LHCN-M2 (cell line): ENCODE measurements at places on chromosomes 5 and 9.
A peak's percentile ranks its signal among the peaks of the same experiment; 100 is the strongest.

DNA sequence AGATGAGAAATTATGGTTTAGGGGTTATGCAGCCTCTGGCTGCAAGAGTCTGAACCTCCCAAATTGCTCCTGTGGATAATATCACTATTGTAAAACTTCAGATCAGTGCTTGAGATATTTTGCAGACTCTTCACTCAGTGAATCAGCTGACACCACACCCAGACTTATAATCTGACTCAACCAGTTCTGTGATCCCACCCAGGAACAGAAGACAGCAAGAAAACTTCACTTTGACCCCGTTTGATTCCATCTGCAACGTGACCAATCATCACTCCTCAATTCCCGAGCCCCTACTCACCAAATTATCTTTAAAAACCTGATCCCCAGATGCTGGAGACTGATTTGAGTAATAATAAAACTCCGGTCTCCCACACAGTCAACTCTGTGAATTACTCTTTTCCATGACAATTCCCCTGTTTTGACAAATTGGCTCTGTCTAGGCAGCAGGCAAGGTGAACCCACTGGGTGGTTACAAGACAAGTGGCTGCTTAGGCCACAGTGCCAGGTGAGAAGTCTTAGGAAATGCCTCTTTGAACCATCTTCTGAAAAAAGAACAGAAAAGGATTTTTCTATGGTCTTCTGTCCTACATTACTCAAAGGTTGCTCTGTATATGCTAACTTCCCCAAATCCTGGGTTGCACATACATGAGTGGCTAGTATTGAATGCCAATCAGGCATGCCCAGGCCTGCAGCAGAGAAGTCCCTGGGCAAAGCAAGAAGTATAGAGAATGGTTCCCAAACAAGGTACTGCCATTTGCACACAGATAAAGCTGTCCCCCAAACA lies 588.0 kb downstream of the PRELID2 start:
- peak; percentile 33 for DNase-seq

DNA sequence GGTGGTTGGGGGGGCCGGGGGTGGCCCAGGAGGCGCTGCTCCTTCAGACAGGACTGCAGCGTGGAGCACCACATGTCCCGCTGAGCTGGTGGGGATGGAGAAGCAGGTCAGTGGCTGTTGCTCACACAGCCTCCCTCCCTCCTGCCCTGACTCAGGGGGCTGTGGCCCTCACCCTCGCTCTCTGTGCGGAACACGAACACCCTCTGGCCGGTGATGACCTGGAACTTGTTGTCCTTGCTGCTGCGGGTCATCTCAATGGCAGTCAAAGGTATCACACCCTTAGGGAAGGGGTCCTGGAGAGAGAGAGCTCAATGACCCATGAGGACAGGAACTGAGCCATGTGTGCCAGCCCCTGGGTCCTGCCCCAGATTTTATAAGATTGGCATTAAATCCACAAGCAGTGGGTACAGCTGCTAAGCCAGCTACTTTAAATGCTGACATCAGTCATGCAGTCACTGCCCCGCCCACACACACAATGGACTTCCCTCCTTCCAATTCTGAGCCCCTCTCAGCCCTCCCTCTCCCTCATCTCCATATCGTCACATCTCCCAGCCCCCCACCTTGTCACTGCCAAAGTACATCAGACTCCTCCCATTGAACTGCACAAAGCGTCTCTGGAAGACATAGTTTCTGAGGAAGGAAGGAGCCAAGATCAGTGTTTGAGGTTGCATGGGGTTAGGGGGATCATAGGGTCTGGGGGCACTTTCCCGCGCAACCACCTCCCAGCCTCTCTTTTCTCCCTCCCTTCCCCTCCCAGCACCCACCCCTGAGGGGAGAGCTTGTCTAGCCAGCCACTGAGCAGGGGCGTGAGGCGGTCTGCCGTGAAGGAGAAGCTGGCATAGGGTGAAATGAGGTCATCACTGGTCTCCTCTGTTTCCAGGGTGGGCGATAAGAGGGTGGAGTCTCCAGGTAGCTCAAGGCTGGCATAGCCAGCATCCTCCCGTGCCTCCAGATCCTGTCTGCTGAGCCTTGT lies 8.9 kb downstream of the ARAP3 start:
- no peak for DNase-seq

DNA sequence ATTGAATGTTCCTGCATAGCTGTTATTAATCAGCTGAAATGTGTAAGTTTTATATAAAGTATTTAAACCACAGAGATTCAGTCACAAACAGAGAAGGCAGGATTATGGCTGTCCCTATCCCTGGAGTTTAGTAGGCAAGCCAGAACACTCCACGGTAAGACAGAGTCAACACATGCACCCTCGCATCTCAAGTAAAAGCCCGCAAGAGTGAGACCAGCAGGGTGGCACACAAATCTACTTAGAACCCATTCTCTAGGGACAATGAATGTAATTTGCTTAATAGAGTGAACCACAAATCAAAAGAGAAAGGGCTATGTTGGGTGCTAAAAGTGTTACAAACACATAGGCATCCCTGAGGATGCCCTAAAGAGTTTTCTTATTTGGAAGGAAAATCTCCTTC lies 35.1 kb downstream of the LPAR1 start:
- no peak for DNase-seq

GRCh38 chr9:77432053-77432452 lies 216.1 kb downstream of the GNA14 start:
- no peak for DNase-seq

DNA sequence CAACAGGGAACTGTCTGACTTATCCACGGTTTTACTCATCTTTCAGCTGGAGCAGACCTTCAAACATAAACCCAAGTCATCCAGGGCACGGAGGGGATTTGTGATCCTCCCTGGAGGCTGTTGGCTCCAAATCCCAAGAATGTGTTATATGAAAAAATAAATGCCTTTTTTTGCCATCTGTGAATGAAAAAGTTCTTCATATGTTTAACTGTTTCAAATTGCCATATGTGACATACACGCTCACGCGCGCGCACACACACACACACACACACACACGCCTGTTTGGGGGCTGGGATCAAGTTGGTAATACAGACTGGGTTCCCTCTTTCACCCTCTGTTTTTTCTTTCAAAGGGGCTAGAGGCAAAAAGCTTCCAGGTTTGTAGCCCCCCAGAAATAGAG lies 164.4 kb upstream of the EFNA5 start:
- DNase-seq: no peak

DNA sequence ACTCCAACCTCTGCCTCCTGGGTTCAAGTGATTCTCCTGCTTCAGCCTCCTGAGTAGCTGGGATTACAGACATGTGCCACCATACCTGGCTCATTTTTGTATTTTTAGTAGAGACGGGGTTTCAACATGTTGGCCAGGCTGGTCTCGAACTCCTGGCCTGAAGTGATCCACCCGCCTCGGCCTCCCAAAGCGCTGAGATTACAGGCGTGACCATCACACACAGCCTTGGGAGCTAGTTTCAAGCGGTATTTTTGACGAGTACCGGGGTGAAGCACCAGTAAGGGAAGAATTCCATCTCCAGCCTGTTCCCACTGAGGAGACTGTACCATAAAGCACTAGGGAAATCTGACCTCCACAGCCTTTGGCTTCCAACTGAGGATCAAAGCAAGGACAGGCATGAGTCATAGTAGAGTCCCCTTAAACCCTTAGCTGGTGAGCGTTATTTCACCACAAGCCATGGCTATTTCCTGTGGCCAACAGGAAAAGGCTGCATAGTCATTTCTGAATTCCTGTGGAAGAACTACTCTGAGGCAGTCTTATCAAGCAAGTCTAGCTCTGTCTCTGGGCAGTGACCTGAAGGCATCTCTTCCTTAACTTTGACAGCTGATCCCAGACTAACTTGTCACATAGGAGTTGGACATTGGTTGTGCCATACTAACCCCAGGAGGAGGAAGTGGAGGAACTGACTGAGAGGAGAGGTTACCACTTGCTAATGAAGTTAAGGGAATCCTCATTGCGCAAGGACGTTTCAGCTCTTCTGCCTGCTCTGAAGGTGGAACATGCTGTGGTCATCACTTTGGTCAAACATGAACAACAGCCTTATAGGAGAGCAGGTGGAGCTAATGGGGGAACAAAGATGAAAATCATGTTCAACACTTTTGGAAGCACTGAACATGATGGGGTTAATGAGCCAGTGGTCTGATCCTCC lies 85.8 kb upstream of the DMRT1 start:
- DNase-seq: peak; percentile 98

DNA sequence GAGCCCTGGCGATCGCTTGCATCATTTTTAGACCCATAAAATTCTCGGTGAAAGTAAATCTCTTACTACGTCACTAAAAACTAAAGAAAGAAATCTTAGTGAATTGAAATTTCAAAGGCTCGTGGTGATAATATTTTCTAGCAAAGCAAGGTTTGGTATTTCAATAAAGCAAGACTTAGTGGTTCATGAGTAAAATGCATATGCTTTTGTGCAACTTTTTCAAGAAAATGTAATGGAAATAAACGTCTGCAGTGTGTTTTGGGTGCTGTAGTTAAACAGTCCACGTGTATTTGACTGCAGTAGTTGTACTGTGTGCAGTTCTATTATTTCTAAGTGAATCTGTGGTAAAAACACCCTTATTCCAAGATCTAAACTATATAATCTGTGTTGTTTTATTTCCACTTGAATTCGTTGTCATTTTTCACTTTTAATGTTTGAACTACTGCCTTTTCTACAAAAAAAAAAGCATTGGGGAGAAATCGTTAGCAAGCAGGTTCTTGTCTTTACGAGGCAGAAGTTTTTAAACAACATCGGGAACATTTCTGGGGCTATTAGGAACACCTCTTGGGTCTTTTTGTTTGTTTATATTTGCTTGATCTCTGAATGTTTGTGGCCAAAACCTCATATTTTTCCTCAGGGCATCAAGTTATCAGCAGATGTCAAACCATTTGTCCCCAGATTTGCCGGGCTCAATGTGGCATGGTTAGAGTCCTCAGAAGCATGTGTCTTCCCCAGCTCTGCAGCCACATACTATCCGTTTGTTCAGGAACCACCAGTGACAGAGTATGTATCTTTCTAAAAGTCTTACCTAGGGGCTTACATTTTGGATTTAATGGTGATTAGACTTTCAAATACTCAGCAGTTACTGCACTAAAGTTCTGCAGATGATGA lies 960 bp downstream of the SECISBP2 start:
- DNase-seq: no peak

DNA sequence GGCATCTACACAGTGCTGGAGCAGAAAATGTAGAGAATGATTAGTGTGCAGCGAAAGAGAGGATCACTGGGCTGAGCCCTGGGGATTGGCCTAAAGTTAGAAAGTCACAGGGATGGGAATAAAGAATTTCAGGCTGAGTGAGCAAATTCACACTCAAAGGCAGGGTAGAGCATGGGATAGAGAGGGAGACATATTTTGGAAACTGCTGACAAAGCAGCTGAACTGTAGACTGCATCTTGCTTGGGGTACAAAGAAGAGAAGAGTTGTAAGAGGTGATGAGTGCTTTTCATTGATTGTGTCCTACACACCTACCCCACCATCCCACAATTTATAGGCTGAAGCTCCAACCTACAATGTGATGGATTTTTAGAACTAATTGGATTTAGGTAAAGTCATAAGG lies 677.8 kb downstream of the TAF11L14 start:
- no peak for DNase-seq

DNA sequence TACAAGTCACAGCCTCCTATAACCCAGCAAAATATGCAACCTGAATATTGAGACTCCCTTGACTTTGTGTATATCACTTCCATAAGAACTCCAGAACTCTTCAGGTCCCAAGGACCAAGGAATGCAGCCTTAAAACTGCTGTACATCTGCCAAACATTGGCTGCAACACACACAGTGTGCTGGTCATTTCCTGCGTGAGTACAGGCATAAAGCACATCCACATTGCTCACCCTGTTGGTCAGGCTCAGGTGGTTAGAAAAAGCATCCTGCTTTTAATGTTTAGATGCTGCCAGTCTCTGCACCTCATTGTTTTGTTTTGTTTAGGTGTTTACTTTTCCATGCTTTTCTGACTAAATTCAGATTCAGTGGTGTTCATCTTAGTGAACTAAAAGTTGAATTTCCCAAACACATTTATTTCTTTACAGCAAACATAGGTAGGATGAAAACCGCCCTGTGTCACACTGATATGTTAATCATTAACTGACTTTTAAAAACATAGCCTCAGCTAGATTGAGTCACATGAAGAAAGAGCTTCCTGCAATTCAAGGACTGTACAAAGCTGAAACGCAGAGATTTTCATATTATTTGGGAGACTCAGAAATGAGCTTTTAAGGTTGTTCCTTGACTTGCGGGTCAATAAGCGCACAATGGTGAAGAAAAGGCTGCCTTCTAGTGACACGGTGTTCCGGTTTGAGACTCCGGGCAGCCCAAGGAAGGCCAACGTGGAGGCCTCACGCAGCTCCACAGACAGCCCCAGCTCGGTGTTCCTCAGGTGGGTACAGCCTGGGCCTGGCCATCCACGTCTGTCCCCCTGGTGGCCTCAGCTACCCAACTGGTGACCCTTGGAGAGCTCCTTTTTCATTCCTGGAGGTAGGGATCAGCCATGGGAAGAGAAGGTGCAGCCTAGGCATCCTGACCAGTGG lies 52.2 kb upstream of the GRAMD2B start:
- peak; percentile 46 for DNase-seq

- DNase-seq: peak; percentile 43
These were observed 13.2 kb downstream of the CMYA5 start for GRCh38 chr5:79702606-79703380.

GRCh38 chr5:91146230-91146629 lies 236.9 kb downstream of the ARRDC3 start:
- no peak for DNase-seq

DNA sequence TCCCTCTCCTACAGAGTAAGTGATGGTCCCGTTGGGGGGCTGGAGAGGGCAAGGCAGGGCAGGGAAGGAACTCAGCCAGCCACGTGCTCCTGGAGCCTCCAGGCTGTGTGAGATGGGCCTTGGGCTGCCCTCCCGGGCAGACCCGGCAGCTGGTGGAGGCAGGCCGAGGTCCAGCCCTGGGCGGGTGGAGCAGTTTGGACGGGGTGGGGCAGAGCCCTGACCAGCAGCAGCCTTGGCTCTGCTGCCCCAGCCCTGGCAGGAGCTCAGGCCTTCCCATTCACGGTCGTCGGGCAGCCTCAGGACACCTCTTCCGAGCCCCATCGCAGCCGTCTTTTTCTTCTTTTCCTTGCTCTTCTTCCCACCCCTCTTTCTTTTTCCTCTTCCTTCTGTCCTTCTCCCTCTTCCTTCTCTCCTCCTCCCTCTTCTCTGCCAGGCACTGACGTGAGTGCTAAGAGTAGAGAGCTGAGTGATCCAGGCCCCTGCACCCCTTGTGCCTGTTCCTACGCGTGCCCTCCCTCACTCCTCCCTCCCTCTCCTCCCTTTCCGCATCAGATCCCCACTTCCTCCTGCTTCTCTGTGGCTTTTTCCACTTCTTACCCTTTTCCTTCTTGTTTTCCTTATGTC lies 42.8 kb downstream of the AMBP start:
- DNase-seq: no peak

GRCh38 chr5:62494772-62495171 lies 82.2 kb downstream of the IPO11 start:
- DNase-seq: no peak
